ENCODE measurements at places on chromosomes 1 and 21.

GRCh38 chr1:33327587-33328325 is 6.9 kb upstream of the A3GALT2 start:
- DNase-seq, result no peak

GRCh38 chr1:238582816-238583215 is 692.1 kb upstream of the ZP4 start:
- no peak for DNase-seq

- DNase-seq, result no peak
Observed at GRCh38 chr1:243718893-243719292, 131.2 kb downstream of the AKT3 start.

DNA sequence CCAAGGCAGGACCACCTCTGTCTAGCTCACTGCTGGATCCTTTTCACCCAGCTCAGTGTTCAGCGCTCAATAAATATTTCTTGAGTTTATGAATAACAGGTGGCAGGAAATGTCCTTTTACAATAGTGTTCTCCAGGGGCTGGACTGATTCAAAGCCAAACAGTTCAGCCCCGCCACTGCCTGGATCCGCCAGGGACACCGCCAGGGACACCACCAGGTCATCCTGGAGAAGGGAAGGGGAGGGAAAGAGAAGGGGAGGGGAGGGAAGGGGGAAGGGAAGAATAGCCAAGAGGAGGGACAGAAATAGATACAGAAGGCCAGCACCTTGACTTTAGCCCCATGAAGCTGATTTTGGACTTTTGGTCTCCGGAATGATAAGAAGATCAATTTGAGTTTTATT is 255.6 kb downstream of the GRIK3 start:
- DNase-seq, result no peak

GRCh38 chr1:15245593-15246360 is 1.2 kb upstream of the FHAD1 start:
- DNase-seq, result no peak

DNA sequence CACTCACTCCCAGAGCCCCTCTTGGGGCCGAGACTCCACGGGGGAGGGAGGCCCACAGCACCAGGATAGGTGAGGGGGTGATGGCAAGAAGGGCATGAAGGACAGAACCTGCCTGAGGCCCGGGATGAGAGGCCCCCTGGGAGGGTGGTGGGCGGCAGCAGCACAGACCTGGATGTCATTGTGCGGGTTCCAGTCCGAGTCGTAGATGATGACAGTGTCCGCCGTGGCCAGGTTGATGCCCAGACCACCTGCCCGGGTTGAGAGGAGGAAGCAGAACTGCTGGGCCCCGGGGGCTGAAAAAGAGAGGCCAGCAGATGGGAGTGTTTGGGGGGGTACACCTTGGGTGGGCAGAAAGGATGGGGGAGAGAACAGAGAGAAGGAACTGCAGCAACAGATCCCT is 50.1 kb downstream of the CHD5 start:
- no peak for DNase-seq

DNA sequence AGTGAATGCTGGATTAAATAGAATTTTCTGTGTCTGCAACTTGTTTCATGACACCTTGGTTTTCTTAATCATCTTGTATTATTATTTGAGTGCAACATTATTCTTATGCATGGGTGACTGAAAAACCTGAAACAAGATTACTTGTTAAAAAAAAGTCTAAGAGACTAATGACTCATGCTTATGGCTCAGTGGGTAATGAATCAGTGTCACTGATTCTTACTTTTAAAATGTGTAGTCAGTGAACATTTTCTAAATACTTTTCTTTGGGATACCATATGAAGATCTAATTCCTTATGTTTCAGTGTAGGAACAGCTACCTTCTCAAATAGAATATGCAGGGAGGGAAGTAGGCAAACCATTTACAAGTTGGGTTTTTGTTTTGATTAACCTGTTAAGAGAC is 65.5 kb downstream of the PRKAA2 start:
- no peak for DNase-seq

DNA sequence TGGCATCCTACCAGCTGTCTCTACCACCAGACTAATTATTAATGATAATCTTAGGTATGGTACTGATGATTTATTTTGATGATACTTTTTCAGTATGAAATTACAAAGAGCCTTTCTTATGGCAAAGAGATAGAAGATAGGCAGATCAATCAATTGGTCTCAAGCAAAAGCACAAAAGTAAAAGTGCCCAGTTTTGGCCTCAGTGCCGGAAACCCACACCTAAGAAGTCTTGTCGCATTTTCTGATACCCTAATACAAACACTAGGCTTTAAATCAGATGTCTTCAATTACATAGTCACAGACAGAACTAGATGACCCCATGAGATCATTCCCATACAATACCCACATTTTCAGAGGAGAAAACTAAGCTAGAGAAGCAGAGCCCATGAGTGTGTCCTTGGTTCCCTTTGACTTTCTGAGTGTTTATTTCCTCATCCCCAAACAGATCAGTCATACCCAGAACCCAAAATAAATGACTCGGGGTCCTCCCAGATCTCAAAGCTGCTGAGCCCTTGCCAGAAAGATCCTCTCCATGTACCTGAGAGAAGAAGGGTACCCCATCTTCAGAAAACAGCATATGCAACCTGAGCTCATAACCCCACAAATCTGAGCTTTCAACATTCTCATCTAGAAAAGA is 7.7 kb downstream of the ITPKB start:
- DNase-seq, result no peak
